ENCODE measurements at places on chromosomes 12 and 14.

DNA sequence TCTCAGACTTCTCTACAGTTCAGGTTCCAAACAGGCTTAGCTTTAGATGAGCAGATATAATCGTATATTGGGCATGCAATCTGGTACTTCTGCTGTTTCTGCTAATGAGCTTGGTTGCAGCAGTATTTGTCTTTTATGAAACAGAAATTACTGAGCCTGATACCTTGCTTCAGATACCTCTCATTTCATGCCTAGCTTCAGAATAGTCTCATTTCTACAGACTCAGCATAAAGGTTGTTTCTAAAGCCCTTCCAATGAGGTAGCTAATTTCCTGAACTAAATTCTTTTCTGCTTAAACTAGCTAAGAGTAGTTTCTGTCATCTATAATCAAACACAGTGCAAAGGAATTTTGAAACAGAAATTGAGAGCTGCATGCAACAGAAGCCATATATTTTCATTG, 275.0 kb upstream of the KITLG start:
- DNase-seq: no peak

DNA sequence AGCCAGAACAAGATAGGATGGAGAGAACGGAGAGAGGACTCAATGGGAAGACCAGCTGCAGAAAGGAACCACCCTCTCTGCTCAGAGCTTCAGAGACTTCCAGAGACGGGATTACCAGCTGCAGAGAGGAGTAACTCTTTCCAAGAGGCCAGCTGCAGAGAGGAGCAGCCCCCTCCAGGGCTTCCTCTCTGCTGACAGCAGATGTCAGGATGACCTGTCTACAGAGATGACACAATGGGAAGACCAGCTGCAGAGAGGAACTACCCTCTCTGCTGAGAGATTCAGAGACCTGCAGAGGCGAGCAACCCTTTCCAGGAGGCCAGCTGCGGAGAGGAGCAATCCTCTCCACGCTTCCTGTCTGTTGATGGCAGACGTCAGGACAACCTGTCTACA, 61.8 kb downstream of the KLRG1 start:
- DNase-seq: no peak

GRCh38 chr12:72511906-72512305, 239.7 kb downstream of the TRHDE start:
- DNase-seq: peak; percentile 34

DNA sequence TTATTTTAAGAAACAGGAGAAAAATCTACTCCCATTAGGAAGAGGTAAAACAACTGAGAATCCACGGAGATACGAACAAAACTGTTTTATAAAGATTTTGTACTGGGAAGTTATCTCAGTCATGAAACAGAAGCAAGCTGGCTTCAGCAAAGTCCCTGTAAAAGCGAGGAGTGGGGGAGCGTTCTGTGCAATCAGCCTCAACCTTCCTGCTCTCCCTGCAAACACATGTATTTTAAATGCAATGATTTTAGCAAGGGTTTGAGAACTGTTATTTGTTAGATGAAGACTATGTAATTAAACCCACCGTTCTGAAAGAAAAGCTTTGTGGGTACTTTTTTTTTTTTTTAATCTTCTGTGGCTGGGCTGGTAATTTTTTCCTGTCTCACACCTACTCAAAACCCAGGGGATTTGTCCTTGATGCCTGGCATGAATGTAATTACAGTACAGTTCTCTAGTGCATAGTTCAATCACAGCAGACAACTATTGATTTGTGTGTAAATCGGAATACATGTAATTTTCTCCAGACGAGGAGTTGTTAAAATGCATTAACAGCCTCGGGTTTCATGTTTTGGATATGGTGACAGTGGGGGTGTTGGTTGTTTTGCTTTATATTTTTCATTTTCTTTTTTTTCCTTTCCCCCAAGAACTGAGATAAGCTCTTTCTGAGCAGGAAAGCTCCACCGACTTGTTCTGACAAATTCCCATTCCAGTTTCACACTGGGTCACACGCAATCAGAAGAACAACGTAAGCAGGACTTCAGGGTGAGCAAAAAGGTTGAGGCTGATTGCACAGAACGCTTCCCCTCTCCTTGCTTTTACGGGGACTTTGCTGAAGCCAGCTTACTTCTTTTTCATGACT, 153.6 kb downstream of the PHLDA1 start:
- no peak for DNase-seq

DNA sequence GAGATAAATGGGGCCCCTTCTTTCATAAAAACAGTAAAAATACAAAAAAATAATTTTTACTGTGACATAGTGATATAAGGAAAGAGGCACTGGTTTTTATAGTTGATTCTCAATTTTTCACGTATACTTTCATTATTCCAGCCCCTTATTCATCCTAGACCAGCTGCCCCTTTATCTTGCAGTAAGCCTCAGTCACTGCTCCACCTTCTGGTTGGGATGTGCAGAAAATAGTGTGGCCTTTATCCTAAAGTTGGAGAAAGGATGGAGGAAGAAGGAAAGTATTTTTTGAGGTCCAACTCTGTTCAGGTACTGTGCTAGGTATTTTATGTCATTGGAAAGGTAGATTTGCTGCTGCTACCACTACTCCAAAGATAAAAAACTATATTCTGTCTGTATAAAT, 172.7 kb downstream of the ANO6 start:
- peak; percentile 34 for DNase-seq

- peak; percentile 97 for DNase-seq
Measured at GRCh38 chr14:65412032-65412846, at the start of gene FUT8. FUT8 (plus strand) TSS chr14:65412730; CDS start chr14:65561564, 148,834 bp downstream.

Data from fibroblast of the conjunctiva (primary cell).